Activated T-helper 17 cell treated with anti-CD3 and anti-CD28 coated beads, Interleukin-2, amount 50 U/mL, for 72 hours (primary cell): ENCODE measurements at places on chromosomes 6 and 20.

DNA sequence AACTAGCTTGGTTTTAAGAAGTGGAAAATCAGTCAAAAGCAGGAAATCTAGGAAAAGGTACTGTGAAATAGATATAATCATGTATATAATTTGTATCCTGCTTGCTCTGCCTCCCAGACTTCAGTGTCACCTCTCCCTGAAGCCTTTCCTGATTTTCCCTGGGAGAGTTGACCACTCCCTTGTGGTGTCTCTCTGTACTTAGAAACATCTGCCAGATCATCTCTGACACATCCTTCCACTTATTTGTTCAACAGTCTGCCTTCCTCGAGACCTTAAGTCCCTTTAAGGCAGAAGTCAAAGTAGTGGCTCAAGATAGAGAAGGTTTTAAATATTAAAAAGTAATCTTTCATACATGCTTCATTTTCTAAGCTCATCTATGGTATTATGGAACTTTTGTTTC, 236.5 kb downstream of the CDKAL1 start:
- no peak for ATAC-seq

DNA sequence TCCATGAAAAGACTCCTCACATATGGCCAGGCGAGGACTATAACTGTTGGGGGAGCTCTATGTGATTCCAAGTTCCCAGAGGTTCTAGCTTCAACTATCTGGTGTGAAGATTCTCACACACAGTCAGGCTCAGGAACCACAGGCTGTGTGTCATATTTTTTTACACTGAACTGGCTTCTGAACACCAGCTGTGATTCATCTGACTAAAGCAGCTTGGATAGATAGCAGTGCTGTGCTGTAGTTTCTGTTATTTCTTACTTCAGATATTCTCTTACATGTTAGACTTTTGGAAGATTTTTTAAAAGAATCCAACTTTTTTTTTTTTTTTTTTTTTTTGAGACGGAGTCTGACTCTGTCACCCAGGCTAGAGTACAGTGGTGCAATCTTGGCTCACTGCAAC, 140.7 kb upstream of the MCHR2 start:
- no peak for ATAC-seq

GRCh38 chr6:15769511-15770018, 106.7 kb upstream of the DTNBP1 start:
- no peak for ATAC-seq

- ATAC-seq = no peak
Observed at GRCh38 chr6:6320901-6321300, 439 bp upstream of the F13A1 start.

DNA sequence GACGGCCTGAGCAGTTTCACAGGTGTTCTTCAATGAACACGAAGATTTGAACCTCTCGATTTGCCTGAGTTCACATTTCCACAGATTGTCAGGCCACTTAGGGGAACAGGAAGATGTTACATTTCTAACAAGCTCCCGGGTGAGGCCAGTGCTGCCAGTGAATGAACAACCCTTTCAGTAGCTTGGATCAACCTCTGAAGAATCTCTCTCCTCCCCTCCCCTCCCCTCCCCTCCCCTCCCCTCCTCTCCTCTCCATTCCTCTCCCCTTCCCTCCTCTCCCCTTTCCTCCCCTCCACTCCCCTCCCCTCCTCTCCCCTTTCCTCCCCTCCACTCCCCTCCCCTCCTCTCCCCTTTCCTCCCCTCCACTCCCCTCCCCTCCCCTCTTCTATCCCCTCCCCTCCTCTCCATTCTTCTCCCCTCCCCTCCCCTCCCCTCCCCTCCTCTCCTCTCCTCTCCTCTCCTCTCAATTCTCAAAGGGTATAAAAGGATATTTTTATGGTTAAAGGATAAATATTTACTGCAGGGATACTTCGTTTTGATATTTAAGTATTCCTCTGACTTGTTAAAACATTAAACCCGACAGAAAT, 114.1 kb upstream of the INSM1 start:
- no peak for ATAC-seq

GRCh38 chr20:15759594-15759993, 813.7 kb downstream of the KIF16B start:
- ATAC-seq = no peak

- peak; percentile 78 for ATAC-seq
Observed at GRCh38 chr20:53842301-53843099, 227.9 kb downstream of the BCAS1 start.

DNA sequence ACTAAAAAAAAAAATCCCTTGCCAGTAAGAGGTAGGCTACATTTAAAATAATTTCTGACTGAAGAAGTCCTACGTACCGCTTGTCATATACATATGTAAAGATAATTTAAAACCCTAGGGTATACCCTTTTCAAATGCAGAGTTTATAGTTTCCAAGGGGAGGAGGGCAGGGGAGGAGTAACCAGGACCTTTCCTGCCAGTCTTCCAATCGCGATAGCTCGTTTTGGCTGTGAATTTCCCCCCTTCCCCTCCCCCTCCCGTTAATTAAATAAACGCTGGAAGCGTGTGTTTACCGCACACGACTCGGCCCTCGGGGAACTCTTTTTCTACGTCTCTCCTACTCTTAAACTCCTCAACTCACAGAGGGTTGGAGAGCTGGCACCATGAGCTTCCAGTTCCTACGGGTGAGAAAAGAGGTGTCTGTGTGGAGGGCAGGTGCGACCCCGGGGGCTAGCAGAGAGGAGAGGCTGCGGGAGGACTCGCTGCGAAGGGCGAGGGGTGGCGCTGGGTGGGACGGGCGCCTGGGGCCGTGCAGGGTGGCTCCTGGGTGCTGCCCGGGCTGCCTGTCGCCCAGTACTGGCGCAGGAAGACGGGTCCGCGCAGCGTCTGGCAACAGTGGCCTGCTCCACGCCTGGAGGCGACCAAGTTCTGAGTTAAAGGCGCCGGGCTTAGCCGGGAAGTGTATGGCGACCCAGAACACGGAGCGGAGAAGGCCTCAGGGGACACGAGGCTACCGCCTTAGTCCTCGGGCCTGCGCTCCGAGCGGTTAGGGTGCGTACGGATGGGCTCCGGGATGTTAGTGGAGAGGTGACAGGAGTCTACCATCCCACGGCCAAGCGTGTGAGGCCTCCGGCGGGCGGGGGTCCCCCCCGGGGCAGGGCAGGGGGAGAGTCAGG, 4.1 kb upstream of the TFAP2C start:
- no peak for ATAC-seq

DNA sequence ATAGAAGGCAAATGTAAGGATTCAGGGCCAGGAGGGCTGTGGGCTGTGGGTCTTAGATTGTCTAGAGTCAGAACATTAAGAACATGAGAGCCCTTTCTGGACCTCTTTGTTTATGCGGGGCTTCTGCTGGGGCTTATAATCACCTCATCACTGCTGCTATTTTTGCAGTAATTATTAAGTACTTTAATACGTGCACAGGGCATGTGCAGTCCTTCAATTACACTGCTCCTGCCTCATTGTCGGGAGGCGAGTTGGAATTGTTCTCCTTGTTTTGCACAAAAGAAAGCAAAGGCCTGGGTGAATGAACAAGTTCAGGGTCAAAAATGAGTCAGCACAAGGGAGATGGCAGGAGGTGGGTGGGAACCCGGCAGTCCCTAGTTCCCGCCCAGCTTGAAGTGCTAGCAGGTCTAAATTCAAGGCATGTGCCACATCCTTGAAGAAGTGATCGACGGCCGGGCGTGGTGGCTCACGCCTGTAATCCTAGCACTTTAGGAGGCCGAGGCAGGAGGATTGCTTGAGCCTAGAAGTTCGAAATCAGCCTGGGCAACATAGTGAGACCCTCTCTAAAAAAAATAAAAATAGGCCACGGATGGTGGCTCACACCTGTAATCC, 34.4 kb upstream of the PTPN1 start:
- ATAC-seq = no peak

GRCh38 chr20:37640600-37641561, 52.9 kb upstream of the CTNNBL1 start:
- ATAC-seq = no peak

- no peak for ATAC-seq
Observed at GRCh38 chr6:146905181-146905704, 299.0 kb upstream of the STXBP5 start.

- no peak for ATAC-seq
Observed at GRCh38 chr20:45867819-45868176, 10.4 kb downstream of the ZSWIM3 start.

GRCh38 chr6:97586344-97586743, 303.3 kb upstream of the MMS22L start:
- no peak for ATAC-seq

GRCh38 chr20:10671919-10672623, 1.7 kb downstream of the JAG1 start:
- no peak for ATAC-seq

- ATAC-seq = no peak
Observed at GRCh38 chr6:162710419-162710818, 17.1 kb downstream of the PRKN start.

GRCh38 chr20:13723011-13723410, 61.7 kb downstream of the ESF1 start:
- no peak for ATAC-seq

DNA sequence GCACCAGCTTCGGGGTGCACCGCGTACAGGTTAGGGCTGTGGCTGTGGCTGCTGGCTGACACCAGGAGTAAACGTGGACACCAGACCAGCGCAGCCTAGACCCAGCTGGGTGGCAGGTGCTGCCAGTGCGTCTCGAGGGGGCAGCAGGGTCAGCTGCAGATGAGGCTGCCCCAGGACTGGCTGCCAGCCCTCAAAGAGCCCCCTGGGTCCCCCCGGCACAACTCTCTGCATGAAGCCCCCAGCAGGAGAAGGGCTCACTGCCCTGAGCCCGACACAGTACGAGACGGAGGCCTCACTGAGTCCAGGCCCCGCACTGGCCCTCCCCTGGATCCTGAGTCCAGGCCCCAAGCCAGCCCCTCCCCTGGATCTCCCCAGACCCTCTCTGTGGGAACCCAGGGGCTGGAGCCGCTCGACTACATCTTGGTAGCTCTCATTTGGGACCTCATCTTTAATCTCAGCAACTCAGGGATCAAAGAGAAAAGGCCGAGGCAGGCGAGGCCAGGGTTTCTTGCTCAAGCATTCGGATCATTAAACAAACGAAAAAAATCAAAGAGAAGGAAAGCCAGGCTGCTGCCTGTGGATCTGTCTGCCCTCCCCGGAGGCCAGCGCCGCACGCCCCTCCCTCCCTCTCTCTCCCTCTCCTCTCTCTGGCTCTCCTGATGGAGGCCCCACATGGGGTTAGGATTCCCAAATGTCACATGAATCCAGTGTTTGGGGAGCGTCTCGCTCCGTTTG, 7.0 kb upstream of the NKAIN4 start:
- ATAC-seq = no peak

DNA sequence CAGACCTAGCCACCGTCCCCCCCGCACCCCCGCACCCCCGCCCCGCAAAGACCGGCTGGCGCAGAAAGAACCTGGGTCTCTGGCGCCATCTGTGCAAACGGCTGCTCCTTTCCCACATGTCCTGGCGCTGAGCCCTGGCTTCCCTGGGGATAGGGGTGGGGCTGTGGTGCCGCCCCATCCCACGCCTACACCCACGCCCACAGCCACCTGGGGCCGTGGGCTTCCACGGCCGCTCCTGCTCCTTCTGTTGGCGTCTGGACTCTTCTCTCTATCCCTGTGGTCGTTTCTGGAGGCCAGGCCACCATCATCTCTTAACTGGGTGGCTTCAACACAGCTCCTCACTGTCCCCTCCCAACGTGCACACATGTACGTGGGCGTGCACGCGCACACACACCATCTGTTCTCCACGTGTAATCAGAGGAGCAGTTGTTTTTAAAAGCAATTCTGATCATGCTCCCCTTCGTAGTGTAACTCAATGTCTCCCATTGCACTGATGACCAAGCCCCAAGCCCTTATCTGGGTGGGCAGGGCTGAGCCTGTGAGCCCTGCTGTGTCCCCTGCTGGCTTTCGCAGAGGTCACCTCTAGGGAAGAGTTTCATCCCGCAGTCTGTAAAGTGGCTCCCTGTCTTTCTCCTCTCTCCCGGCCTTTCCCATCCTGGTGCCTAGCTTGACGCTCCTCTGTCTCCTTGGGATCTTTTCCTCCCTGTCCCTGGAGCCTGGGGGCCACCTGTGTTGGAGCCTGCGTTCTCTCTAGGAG, 31.9 kb upstream of the FAM83D start:
- ATAC-seq = no peak

GRCh38 chr20:12210591-12210990, 292.9 kb downstream of the BTBD3 start:
- no peak for ATAC-seq

DNA sequence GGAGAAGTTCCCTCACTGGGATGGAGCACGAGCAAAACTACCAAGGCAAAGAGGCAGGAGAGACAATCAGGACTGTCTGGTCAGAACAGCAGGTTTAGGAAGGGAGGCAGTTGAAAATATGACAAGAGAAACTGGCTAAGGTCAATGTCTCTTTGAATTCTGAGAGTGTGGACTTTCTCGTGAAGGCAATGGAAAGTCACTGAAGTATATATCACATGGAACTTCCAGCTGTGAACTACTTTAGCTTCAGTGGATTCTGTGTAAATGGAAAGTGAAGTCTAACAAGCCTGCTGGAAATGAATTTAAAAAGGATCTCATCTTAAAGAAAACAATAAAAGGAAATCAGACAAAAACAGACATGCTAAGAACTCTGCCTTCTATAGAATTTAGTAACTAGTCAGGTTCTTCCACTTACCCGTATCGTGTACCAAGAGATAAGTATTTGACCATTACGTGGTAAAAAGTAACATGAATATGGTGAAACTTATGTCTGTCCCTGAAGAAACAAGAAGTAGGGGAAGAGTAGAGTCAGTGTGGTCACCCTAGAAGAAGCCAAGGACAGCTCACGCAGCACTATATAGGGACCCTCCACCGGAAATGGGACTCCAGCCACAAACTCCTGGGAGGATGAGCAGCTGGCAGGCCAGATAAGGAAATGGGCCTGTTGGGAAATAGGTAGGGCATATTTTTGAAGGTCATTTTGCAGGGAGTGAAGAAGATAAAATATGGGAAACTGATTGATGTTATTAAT, 123.4 kb downstream of the MAP7 start:
- no peak for ATAC-seq

- no peak for ATAC-seq
Observed at GRCh38 chr20:24633026-24633425, 163.6 kb downstream of the SYNDIG1 start.

DNA sequence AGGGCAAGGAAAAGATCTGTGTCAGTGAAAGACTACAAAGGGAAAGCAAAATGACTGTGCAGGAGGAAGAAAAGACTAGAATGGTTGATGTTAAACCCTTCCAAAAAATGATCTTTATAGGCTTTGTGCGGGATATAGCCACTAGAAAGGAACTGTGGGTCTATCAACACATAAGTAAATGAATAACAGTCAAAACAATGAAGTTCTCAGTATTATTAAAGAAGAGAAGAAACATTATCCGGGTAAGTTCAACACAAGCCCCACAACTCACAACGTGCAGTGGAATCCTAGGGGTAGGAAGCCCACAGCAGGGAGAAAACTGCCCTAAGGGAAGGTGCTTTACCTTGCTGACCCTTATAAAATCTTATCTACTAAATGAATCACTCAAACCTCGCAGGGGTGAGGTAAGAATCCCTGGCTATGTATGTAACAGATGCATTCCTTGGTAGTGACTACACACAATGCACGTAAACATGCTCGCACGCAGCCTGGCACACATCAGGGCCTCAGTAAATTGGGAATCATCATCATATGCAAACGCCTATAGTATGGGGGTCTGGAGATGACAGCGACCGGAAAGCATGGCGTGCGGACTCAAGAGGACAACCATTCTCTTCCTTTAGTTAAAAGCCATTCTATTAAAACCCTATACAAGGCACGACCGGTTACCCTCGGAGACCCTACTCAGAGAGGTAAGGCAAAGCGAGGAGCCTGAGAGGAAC, 11.3 kb downstream of the TFAP2A start:
- ATAC-seq = peak; percentile 8

- ATAC-seq = no peak
Observed at GRCh38 chr6:44309092-44309491, 4.1 kb downstream of the AARS2 start.
